Erythroblast (primary cell): ENCODE measurements at places on chromosomes 16 and 17.

DNA sequence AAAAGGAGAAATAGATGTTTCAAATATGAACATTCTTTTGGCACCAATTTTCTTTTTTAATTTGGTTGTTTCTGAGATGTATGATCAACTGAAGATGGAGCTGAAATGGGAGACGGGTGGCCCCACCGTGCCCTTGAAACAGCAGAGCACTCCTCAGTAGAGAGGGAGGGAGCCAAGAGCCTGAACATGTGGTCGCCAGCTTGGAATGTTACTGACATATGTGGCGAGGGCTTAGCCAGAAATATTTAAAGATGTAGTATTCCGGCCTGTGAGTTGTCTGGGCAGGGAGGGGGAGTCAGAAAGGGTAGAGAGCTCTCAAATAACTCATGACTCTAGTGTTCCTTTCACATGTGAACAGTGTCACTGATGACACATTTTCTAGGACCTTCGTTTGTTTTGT, 13.3 kb upstream of the MRC2 start:
- DNase-seq, result no peak

- DNase-seq, result no peak
These were observed 6.4 kb upstream of the CCDC182 start for GRCh38 chr17:57751348-57751971.

DNA sequence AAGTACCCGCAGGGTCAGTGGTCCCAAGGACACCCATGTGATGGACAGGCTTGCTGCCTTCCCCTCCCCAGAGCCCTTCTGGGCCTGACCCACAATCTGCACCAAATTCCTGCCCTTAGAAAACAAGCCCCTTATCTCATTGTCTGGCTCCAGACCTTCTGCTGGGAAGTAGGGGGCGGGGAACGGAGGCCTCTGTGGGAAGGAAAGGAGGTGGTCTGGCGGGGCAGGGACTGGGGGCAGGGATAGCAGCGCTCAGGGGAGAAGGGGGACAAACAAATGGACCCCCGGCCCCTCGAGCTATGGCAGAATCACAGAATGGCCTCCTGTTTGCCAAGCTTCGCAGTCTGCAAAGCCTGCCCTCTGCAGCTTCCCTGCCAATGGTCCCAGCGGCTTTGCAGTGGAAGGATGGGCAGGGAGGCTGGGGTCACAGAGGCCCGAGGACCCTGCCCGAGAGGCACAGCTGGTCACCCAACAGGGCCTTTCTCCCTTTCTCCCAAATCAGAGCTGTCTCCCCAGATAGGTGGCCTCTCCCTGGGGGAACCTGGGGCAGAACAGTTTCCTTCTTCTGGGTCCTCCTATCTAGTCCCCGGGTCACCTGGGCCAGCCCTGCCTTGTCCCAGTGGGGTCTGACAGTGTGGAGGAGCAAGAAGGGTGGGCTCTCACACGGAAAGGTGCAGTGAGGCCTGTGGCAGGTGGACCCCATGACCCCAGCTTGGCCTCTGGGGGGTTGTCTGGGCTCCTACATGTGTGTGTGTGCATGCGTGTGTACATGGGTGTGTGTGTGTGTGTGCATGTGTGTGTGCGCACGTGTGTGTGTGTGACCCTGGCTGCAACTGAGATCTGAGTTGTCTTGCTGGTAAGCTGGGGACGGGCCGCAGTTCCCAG, 25.5 kb downstream of the TMEM235 start:
- no peak for DNase-seq

DNA sequence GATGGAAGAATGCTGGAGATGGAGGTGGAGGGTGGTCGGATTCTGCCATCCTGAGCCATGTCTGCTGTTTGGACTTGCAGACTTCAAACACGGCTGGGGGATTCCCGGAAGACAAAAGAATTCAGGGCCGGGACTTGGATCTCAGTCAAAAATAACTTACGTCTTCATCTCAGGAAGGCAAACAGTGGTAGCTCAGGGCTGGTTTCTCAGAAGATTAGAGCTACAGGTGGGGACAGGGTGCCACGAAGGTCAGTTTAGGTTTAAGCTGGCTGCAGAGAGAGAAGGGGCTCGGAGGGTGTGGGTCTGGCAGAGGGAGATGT, 4.3 kb upstream of the RHBDL3 start:
- no peak for DNase-seq

DNA sequence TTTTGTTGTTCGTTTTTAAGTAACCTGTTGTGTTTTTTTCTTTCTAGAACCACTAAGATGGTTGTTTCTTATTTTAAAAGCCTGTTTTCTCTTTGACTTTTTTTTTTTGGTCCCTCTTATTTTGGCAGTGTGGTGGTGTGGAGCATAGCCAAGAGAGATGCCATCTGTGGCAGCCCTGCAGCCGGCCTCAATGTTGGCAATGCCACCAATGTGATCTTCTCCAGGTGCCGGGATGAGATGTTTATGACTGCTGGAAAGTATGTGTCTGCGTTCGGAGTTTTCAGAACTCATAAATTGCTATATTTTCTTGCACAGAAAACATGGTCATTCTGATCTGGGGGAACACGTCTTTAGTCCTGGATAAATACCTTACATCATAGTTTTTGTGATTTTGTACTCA, 17.6 kb downstream of the CFAP52 start:
- no peak for DNase-seq

GRCh38 chr17:79221597-79221996, 147.0 kb downstream of the ENGASE start:
- no peak for DNase-seq

GRCh38 chr16:8816967-8817655, 19.5 kb downstream of the PMM2 start:
- no peak for DNase-seq

GRCh38 chr16:29815032-29815721, 775 bp upstream of the PAGR1 start:
- DNase-seq, result no peak

- DNase-seq, result no peak
These were observed 9.7 kb upstream of the ARL2BP start for GRCh38 chr16:57235128-57236021.

GRCh38 chr17:39756380-39757079, 18.8 kb downstream of the GRB7 start:
- DNase-seq, result no peak

GRCh38 chr16:78743556-78743955, 644.1 kb downstream of the WWOX start:
- no peak for DNase-seq

- DNase-seq, result no peak
These were observed 607.5 kb downstream of the TOX3 start for GRCh38 chr16:51939378-51939871.

- DNase-seq, result peak; percentile 99
These were observed 1.4 kb upstream of the BAHCC1 start for GRCh38 chr17:81393684-81394376.

DNA sequence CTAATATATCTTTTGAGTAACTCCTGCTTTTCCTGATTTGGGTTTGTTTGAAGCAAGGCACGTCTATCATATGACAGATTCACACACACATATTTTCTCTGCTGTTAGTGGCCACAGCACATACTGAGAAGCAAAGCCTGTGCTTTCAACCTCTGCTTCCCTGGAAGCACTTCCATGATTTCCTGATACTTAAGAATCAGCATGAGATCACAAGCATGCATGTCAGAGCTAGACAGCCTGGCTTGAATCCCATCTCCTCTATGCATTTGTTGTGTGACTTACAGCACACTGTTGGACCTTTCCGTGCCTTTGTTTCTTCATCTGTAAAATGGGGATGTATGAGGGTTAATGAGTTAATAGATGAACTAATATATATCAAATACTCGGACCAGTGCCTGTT, 151.1 kb upstream of the NOL11 start:
- no peak for DNase-seq

- DNase-seq, result peak; percentile 12
These were observed 10.0 kb downstream of the BTBD17 start for GRCh38 chr17:74351552-74352210.

GRCh38 chr16:49734331-49734730, 121.6 kb downstream of the ZNF423 start:
- DNase-seq, result no peak

DNA sequence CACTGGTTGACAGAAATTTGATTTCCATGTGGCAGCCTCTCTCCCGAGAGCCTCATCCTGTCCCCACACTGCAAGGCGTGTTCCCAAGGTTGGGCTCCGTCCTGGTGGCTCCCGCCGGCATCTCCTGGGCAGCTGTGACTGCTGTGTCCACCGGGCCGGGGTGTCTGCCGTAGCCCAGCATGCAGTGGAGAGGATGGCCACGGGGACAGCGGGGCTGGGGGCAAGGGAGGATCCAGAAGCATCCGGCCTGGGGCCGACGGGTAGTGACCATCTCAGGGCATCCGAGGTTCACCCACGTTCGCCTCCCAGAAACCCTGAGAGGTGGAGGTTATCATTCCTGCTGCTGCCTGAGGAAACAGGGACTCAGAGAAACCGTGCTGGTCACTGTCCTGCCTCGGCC, 7.3 kb upstream of the RAB40B start:
- no peak for DNase-seq

- no peak for DNase-seq
These were observed 20.2 kb upstream of the RBFOX3 start for GRCh38 chr17:79630821-79631639.

DNA sequence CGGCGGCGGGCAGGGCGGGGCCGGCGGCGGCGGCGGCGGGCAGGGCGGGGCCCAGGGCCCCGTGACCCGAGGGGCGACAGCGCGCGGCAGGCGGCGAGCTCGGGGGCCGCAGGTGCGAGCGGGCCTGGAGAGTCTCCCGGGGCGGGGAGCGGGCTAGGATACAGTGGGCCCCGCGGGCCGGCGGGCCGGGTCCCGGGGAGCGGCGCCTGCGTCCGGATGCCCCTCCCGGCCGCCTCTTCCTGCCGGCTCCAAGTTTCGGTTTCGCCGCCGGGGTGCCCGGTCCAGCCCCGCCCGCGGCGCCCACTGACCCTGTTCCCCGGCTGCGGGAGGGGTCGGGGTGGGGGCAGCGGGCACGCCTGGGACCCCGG, at the start of gene RNF213:
RNF213 (plus strand) TSS at position 62 of the 368 bp plus-strand sequence. CDS start 2,830 bp downstream, outside the sequence.
- DNase-seq, result peak; percentile 82

DNA sequence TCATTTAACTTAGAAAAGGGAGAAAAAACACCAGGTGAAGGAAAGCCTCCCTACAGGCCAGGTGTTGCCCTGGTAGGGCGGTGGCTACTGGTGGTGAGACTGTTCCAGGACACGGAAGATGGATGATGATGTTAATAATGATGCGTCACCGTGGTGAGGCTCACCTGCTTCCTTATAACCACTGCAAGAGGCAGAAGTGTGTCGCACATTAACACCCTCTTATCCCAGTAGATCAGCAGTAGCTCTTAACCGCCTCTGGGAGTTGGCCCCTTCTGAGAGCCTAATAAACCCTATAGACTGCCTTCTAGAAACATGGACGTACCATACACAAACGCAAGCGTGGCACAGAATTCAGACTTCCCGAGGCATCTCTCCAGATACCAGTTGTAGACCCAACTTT, 7.8 kb downstream of the BFAR start:
- DNase-seq, result no peak

DNA sequence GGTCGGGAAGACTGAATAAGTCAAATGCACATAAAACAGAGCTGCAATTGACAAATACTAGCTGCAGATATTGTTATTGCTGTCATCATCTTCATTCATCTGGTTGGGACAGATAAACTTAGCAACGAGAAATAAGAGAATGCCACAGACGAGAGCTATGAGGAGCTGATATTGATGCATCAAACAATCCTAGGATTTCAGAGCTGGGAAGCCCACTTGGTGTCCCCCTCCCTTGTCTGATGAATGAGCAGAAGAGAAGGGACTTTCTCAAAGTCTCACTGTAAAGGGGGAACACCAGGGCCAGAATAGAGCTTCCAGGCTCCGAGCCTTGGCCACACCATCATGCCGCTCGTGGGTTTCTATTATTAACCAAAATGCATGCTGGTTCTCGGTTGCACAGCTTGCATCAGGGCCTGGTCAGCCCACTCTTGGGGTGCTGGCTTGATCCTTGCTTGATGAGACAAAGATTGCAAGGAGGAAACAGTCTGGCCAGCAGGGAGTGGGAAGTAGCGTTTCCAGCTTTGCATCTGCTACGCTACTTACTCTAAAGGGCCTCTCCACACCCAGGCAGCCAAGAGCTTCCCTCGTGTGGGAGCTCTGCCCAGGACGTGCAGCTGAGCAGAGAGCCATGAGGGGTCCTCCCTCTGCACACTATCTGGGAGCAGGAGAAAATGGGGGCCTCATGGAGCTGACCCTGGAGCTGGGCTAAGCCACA, 28.4 kb upstream of the EMP2 start:
- DNase-seq, result no peak

DNA sequence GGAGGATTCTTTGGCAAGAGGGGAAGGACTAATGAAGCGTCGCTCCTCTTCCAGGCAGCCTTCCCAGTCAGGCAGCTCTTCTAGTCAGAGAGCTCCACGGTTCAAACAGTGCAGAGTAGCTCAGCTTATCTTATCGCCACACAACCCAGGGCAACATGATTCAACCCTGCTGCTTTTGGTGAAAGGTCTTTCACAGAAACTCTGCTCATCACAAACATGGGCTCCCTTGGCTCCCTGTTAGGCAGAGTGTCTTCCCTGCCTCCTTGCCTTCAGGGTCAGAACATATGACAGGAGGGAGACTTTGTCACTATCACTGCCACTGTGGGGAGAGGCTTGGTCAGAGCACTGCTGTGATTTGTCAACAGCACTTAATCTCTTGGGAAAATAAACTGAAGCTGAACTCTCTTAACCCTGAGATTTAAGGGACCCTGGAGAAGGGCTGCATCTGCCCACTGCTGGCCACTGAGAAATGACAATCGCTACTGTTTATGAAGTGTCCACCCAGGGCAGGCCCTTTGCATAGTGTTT, 6.9 kb upstream of the SLC13A2 start:
- peak; percentile 82 for DNase-seq

DNA sequence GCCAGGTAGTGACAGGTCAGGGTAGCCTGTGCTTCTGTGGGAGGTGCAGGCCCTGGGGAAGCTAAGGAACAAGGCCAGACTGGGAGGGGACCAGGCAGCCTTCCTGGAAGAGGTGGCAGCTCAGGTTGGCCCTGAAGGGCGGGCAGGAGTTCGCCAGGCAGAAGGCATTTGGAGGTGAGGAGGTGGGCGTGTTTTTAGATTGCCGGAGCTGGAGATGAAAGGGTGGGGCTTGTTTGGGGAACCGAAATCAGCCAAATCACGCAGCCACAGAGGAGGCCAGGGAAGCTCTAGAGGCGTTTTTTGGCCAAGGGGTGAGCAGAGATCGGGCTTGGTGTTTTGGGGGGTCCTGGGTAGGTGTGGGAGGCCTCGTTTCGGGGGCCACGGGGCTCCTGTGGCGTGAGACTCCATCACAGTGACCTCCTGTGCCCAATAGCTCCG, 7.6 kb downstream of the ADCY7 start:
- peak; percentile 80 for DNase-seq

DNA sequence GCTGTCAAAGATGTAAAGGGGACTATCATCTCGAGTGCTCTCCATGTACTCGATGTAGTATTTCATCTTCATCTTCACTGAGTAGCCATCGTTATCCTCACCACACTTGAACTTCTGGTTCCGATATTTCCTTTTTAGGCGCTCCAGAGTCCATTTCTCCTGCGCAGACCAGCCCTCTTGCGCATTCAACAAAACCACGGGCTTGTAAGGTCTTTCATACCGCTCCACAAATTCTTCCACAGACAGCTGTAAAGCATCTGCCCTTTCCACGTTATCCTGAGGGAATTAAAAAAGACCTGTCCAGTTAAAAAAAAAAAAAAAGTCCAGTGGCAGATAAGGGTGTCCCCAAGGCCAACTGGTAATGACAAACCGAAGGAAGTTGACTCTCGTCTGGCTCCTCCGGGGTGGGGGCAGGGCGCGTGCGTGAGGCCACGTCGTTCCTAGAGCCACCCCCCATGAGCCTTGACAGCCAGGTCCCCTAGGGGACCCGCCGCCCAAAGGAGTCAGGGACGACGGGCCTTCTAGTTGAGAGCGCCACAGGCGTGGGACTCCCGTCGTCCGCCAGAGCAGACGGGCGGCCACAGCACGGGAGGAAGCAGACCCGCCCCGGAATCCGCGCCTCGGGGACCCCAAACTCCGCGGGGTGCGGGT, 701 bp downstream of the JMJD6 start:
- DNase-seq, result peak; percentile 84
